ENCODE measurements at places on chromosomes 3 and 15. TPM values are rescaled to one million over a fixed set of nuclear protein-coding genes. Genes with fewer than 3 reads are reported as not detected.

The JAGN1 gene
- polyA plus RNA-seq, result 41.6 TPM

- no peak for DNase-seq
These were observed 325.3 kb downstream of the GBE1 start for GRCh38 chr3:81436182-81436581.

The RPS17 gene
- 8,662 TPM for polyA plus RNA-seq

The LMAN1L gene
- 0.02 TPM for polyA plus RNA-seq

The SOX14 gene
- polyA plus RNA-seq, result not detected

DNA sequence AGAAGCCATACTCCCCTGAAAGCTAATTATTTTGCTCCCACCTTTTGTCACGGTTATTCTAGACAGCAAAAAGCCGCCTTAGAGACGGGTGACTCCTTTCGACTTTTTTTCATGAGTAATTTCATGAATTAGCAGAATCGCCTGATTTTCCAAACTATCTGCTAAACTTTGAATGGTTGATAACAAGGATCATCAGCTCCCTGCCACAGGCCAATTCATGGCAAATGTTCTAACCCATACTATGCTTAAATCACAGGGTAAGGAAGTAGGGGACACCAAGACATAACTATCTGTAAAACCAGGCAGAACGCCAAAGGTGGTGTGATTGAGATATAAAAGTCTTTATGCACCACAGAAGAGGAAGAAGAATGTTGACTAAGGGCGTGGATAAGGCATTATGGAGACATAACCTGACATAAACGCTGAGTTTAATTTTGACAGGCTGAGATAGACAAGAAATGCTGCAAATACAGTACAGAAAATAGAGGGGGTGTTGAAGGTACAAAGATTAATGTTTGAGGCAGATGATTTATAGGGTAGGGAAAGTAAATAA, 891 bp upstream of the DMXL2 start:
- DNase-seq, result no peak

DNA sequence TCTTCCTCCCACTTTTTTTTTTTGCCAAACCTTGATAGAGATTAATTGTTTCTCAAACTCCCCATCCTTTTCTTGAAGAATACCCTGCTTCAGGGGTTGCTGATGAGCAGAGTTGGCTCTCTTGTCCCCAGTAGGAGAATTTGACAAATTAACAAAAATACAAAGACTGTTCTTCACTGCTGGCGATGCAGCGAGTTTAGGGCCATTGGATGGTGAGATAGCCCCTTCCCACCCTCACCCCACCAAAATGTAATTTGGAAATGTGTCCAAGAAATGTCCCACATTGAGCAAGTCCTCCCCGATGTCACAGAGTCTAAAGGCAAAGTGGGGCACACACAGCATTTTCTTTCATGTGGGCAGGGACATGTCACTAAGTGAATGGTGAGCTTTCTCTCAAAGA, 136.0 kb upstream of the RARB start:
- DNase-seq, result no peak

The PLD1 gene
- 6.2 TPM for polyA plus RNA-seq
